Renal pelvis (tissue), 12 donors: ENCODE measurements at places on chromosomes 4 and X. TPM values are rescaled to one million over a fixed set of nuclear protein-coding genes. Genes with fewer than 3 reads are reported as not detected.

SULT1B1 gene
- polyA plus RNA-seq, result 0.89 TPM

P2RY10 gene
- not detected for polyA plus RNA-seq

SNCA gene
- 50.9 TPM for polyA plus RNA-seq

TRAPPC11 gene
- 44.3 TPM for polyA plus RNA-seq

ZDHHC15 gene
- 6.3 TPM for polyA plus RNA-seq

GRCh38 chr4:100206850-100207249 is 16.6 kb upstream of the DDIT4L start:
- no peak for DNase-seq

DNA sequence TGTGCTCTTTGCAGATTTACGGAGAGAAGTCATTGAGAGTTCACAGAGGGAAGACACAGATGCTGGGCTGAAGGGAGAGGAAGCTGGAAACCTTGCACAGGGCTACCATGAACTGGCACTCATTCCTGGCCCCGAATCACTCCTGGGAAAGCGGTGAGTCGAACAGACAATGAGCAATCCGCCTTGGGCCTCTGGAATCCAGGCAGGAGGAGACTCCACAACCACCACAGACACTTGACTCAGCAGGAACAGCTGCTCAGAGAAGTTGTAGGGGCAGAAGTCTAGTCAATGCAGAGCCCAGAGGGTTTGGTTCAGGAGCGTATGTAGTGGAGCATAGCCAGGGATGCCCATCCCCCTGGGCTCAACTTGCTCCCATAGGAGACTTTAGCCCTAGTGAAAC is 62.8 kb upstream of the GRIA3 start:
- DNase-seq, result no peak

DNA sequence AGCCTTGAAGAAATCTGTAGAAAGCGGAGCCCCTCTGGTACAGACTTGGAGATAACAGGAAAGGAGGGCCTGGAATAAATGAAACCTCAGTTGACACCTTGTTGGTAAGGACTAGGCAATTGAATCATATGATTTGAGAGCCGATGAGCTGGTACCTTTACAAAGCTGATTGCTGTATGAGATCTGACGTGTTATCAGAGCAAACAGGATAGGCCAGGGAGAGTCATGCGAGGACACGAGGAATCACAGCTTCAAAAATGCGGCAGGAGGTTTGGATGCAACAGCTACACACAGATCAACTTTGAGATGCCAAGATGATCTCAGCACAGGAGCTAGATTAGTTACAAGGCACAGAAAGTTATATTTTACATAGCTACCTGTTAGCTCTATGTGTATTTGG is 7.4 kb upstream of the SLC10A4 start:
- no peak for DNase-seq

DNA sequence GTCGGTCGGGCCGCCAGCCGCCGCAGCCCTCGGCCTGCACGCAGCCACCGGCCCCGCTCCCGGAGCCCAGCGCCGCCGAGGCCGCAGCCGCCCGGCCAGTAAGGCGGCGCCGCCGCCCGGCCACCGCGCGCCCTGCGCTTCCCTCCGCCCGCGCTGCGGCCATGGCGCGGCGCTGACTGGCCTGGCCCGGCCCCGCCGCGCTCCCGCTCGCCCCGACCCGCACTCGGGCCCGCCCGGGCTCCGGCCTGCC is 213 bp downstream of the NFKB1 start:
- no peak for DNase-seq

GRCh38 chrX:72304877-72305276 is 837 bp downstream of the CITED1 start:
- no peak for DNase-seq

- DNase-seq, result no peak
These were observed 1804.3 kb upstream of the PCDH10 start for GRCh38 chr4:131344761-131345160.

DNA sequence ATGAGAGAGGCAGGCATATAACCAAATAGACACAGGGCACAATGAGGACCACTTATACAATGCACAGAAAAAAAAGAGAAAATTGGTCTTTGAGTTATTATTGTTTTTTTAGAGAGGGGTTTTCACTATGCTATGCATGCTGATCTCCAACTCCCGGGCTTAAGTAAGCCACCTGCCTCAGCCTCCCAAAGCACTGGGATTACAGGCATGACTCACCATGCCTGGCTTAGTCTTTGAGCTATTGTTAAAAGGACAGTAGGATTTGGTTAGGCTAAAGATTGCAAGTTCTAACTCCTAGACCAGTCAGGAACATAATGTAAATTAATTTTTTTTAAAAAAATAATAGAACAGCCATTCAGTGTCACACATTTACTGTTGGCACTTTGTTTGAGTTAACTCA is 340.1 kb downstream of the GPAT3 start:
- no peak for DNase-seq

DNA sequence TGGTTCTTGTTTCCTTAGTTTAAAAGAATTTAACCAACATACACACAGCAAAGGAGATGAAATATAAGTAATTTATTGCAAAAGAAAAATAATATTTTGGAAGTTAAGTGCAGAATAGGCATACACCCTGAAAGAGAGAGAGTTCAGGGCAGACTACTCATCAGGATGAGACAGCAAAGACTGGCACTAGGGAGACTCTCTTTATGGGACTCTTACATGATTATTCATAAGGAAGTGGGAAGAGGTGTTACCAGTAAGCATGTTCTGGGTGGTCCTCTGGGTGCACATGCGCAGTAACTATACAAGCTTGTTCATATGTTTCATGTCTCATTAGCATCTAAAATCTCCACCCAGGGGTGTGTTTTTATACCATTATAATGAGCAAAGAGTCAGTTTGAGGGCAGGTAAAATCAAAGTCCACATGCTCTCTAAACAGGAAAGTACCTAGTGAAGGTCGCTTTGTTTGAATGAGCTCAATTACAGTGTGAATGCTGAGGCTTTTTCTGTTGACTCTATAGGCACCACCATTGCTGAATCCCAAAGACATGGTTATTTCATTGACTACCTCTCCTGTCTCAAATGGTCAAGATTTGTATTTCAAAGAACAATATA is 38.2 kb upstream of the PRDM5 start:
- no peak for DNase-seq

GRCh38 chr4:41436419-41436818 is 101.5 kb upstream of the LIMCH1 start:
- no peak for DNase-seq

GRCh38 chr4:93461541-93461940 is 367.0 kb upstream of the ATOH1 start:
- no peak for DNase-seq

DNA sequence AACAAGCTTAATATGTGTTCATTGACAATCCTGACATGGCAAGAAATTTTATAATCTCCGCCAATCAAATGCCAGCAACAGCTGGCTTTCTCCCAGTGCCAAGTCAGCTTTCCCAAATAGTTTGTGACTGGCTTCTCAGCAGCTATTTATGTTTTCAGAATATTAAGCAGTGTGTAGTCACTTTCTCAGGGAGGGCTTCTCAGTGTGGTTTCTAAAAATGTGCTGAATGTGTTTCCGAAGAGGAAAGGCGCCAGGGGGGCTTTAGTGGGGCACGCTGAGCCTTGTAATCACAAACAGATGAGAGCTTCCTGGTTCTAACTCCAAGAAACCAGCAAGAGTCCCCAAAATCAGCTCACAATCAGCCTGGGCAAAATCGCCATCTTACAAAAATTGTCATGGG is 258.7 kb upstream of the CPEB2 start:
- no peak for DNase-seq

GRCh38 chr4:132691668-132692067 is 457.4 kb upstream of the PCDH10 start:
- DNase-seq, result no peak

DNA sequence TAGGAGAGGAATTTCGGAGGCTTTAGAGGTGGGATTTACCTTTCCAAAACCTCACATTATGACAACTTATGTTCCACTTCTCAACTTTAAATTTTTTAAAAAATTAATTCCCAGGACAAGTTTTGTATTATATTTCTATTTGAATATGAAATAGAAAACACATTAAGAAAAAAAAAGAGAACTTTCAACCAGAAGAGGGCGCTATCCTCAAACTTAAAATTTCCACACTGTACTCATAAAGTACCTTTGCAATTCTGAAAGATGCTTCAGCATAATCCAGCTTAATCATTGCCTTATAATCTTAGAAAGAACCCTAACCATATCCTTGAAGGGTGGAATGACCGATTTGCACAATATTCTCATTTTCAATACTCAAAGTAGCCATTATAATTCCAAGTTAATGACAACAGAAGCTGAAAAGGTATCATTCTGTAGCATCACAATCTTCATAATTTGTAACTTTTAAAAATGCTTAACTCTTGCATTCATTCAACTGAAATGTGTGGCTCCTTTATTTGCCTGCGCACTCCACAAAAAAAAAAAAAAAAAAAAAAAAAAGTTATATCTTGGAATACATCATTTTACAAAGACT is 158.0 kb downstream of the KCNIP4 start:
- DNase-seq, result peak; percentile 21

- no peak for DNase-seq
These were observed 39.3 kb downstream of the HMX1 start for GRCh38 chr4:8832113-8832915.
